ENCODE measurements at places on chromosomes 3 and 15.

- DNase-seq, result no peak
These were observed 113.6 kb downstream of the NEO1 start for GRCh38 chr15:73165844-73166243.

- DNase-seq, result no peak
These were observed 68.6 kb downstream of the DCLK3 start for GRCh38 chr3:36695769-36696137.

DNA sequence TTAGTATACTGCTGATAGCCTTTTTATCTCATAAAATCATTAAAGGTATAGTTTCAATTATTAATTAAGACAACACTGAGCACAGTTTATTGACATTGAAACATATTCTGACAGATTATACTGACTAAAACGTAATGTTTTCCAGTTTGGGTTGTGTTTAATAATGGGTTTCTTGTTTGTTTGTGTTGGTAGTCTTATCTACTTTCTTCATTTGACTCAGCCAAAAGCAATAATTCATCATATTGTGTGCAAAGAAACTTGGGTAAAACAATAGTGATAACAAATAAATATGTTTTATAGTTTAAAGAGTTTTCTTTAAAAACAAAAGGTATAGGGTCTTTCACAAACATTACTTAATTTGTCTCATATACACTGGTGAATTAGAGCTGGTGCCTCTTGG is 629.2 kb upstream of the AGTR1 start:
- DNase-seq, result no peak

GRCh38 chr3:117252208-117252607 is 542.6 kb downstream of the TUSC7 start:
- DNase-seq, result no peak

DNA sequence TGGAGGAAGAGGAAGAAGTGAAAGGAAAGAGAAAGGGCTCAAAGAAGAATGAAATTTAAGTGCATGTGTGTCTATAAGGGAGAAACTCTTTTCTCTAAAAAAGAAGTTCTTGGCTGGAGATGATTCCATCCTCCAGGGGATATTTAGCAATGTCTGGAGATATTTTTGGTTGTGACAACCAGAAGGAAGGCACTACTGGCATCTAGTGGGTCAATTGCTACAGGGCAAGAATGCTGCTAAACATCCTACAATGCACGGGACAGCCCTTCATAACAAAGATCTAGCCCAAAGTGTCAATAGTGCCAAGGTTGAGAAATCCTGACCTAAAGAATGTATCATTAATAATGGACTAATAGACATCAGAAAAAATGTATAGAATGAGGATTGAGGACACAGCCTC is 57.4 kb upstream of the ST3GAL6 start:
- DNase-seq, result no peak

GRCh38 chr3:73422571-73422970 is 202.2 kb downstream of the PDZRN3 start:
- no peak for DNase-seq

DNA sequence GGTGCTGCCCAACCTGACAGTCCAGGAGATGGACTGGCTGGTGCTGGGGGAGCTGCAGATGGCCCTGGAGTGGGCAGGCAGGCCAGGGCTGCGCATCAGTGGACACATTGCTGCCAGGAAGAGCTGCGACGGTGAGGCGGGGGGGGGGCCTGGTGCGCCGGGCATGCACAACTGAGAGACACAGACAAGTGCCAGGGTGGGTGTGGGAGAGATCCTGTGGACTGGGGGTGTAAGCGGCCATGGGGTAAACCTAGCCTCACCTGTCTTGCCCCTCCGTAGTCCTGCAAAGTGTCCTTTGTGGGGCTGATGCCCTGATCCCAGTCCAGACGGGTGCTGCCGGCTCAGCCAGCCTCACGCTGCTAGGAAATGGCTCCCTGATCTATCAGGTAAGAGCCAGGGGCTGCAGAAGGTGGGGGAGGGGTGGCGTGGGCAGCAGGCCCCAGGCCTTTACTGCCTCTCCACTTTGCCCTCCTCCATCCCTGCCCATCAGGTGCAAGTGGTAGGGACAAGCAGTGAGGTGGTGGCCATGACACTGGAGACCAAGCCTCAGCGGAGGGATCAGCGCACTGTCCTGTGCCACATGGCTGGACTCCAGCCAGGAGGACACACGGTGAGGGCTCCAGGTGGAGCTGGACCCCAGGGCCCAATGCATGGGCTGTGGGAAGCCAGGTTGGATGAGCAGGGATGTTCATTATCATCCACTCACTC is 3.3 kb downstream of the CHRD start:
- DNase-seq, result no peak

DNA sequence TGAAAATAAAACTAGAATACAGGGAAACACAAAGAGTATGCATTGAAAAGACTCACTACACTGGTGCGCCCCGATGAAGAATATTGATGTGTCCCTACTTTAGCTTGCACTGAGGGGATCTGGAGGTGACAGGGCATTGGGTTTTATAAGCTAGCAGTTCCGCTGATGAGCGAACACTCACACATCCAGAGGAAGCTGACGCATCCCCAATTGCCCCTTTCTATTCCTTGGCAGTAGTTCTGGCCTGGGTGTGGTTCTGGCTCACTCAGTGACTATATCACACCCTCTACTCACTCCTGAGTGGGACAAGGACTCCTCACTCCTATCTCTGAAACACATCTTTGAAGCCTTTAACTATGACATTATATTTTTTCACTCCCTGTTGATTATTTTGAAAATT is 71.0 kb downstream of the B3GNT5 start:
- no peak for DNase-seq

DNA sequence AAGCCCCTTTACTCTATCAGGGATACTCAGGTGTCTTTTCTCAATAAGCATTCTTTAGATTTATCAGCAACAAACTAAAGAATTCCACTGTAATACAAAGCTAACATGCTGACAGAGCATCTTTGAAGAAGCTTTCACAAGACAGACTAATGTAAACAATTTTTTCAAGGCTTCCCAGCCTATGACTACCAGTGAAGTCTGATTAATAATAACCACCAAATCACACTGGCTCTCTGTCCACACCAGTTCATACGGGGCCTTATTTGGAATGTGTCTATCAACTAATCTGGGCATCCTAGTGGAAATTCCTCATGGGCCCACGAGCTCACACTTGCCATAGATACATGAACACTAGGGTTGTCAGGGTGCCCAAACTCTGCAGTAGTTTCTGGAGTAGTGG is 84.5 kb downstream of the EFL1 start:
- no peak for DNase-seq

DNA sequence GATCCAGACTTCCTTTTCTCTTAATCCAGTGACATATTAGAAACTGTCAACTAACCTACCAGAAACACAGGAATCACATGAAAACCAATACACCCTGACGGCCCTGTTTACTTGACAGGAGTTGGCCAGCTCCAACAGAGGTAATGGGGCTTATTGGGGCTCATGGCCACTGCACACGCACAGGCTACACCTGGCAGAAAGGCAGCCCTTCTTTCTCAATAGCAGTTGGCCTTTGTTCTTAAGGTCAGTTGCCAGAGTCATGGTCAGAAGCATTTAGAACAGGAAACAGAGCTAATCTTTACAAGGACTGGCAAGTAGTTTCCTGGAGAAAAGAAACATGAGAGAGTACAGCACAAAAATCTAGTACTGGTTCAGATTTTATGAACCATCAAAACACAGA is 181.8 kb downstream of the MAGI1 start:
- no peak for DNase-seq

DNA sequence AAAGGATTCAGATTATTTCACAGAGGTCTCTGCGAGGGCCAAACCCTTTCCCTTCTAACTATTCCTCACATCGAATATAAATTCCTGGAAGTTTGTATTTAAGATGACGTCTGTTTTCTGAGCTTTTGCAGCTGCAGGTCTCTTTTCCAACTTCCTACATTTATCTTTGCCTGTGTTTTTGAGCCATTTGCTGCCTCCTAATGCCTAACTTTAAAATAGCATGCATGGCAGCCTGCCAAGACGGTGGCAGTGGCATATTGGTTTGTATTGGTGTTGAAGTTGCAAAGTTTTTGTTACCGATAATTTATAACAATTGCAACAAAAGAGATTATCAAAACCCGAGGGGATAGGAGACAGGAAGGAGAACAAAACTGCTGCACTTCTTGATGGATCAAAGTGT is 187.1 kb upstream of the DNAJC19 start:
- DNase-seq, result peak; percentile 38

- no peak for DNase-seq
These were observed 147.5 kb upstream of the PDZRN3 start for GRCh38 chr3:73772076-73772886.

DNA sequence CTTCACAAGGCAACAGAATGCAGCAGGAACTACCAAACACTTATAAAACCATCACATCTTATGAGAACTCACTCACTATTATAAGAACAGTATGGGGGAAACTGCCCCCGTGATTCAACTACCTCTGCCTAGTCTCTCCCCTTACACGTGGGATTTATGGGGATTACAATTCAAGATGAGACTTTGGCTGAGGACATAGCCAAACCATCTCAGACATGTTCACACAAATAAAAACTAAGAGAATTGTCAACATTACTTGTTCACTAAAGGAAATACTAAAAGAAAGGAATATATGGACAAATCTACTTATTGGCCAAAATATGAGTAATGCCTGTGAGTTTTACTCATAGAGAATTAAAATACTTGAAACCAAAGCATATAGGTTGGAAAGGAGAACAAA is 505.1 kb downstream of the IGSF11 start:
- DNase-seq, result no peak

DNA sequence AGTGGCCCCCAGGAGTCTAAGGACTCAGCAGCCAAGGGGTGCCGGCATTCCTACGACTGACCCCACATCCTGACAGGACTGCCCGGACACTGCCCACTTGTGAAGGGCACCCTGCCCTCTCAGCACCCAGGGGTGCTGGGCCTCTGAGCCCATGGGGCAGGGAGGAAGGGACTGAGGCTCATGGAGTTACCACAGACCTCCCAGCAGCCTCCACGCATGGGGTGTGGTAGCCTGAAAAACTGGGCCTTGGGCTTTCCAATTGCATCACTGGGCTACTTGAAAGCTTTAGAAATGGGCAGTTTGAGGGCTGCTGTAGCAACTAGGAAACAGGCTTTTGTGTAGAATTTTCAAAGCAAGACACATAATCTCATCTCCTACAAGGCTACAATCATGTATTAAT is 13.2 kb downstream of the TKT start:
- DNase-seq, result no peak

GRCh38 chr15:39084674-39085530 is 496.0 kb upstream of the THBS1 start:
- no peak for DNase-seq

- DNase-seq, result no peak
These were observed 137.9 kb upstream of the COL8A1 start for GRCh38 chr3:99500485-99500884.

- no peak for DNase-seq
These were observed 21.3 kb downstream of the MME start for GRCh38 chr3:155101398-155101797.

GRCh38 chr3:31571325-31571724 is 38.6 kb downstream of the STT3B start:
- no peak for DNase-seq

GRCh38 chr15:73927476-73928240 is 1.4 kb downstream of the LOXL1 start:
- peak; percentile 44 for DNase-seq

DNA sequence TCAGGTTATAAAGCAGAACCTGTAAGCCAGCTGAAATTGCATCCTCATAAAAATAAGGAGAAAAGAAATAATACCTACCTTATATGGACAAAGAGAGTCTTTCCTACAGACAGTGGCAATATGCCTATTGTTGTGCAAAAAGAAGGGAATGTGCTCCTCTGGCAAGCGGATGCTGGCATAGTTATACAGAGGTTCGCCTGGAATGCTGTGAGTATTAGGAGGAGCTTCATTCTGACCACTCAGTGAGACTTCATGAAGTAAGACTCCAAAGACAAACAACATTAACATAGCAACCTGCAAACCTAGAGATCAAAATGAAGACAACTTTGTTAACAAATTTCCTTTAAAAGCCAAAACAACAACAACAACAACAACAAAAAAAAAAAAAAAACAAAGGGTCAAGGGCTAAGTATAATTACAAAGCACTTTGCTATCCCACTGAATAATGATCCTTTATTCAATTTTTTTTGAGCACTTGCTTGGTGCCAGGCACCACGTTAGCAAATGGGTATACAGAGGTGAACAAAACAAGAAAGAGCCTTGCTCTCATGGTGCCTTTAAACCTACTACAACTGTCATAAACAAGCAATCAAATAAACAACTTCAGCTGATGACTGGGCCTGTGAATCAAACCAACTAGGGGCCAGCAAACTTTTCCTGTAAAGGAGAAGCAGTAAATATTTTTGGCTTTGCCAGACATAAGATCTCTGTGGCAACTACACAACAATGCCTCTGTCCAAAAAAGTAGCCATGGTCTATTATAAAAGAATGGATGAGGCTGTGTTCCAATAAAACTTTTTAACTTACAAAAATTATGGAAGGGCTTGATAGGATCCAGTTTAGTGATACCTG is 3.7 kb downstream of the EOGT start:
- no peak for DNase-seq

GRCh38 chr15:95362306-95362705 is 968.2 kb upstream of the NR2F2 start:
- DNase-seq, result no peak

GRCh38 chr3:7271631-7272030 is 410.7 kb downstream of the GRM7 start:
- no peak for DNase-seq

- DNase-seq, result no peak
These were observed 280.6 kb downstream of the PTPRG start for GRCh38 chr3:61841988-61842387.

DNA sequence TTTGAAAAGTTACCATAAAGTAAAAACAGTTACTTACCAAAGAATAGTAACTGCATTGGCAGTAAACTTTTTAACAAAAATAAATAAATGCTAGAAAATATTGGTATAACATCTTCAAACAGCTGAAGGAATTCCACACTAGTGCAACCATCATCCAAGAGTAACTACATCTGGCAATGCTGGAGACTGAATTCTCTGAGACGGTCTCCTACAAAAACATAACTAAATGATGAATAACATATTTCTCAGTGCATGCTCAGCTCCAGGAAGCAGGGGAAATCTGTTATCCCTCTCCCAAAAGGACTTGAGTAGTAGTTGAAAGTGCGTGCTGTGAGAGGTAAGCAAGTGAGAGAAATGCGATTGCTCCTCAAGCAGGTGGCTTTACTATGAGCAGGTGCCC is 526.8 kb upstream of the CCDC54 start:
- DNase-seq, result no peak

DNA sequence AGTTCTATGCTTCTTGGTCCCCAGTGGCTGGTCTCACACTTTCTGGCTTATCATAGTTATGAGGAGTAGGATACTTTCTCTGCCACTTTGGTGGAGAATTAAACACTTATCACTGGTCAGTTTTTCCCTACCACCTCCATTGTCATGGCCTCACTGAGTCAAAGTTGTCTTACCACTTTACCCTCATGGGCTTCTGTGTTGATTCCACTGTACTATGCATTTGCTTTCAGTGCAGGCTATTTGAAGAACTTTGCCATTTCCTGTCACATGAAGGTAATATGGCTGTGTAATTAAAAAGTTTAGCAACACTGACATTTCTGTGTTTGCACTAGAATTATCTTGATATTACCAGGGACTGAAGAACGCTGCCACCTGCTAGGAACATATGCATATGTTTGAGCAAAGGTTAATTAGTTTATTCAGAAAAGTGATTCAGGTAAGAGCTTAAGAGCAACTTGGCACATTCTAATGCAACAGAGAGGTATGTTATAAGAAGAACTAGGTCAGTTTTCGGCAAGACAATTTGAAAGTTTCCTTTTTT is 377.3 kb downstream of the PDCD6IP start:
- DNase-seq, result no peak

- DNase-seq, result no peak
These were observed 321.6 kb upstream of the DNAJC19 start for GRCh38 chr3:181311186-181311585.

GRCh38 chr3:55074796-55075195 is 146.9 kb upstream of the LRTM1 start:
- no peak for DNase-seq

Data from SW 1271 (cell line).